MM.1S (cell line): ENCODE measurements at places on chromosomes 2 and 18.

GRCh38 chr2:25957743-25958142, 24.6 kb downstream of the KIF3C start:
- no peak for DNase-seq

DNA sequence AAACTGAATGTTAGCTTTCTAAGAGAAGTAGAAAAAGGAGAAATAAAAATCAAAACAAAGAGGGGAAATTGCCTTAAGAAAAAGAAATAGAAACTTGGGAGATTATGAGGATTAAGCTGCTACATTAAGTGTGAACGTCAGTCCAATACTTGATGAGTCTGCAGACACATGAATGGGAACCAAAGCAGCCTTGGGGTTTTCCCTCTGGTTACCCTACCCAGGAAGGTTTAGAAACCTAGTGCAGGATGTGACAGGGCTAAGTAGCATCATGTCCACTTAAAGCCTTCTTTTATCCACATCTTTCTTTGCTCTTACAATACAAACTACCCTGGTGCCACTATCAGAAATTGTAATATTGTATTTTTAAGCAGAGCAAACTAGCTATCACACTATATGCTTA, 22.3 kb downstream of the SLC35F5 start:
- DNase-seq: peak; percentile 86

DNA sequence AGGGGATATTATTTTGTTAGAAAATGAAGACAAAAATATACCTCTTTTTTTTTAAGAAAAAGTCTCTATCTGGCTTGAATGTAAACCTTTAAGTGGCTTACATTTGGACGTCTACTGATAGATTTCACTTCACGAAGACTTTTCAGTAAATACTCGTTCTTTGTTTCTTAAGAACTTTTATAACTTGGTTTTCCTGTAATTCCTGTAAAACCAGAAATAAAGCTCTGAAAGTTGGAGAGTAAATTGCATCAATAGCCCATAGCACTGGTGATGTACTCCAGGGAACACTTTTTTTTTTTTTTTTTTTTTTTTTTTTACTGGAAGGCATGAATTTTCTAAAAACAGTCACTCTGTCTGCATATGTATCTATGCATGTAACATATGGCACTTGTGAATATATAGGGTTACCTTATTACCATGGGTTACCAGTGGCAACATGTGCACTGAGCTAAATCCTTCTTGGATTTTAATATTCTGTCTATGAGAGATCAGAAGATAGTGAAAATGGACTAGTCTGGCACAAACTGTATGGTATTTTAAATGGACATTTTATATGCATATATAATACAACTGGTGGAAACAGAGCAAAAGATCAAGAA, 309.2 kb upstream of the TCF4 start:
- no peak for DNase-seq

- DNase-seq: no peak
These were observed 271.7 kb upstream of the FN1 start for GRCh38 chr2:215707608-215708007.

GRCh38 chr2:105383432-105384166, 15.3 kb downstream of the FHL2 start:
- DNase-seq: no peak

DNA sequence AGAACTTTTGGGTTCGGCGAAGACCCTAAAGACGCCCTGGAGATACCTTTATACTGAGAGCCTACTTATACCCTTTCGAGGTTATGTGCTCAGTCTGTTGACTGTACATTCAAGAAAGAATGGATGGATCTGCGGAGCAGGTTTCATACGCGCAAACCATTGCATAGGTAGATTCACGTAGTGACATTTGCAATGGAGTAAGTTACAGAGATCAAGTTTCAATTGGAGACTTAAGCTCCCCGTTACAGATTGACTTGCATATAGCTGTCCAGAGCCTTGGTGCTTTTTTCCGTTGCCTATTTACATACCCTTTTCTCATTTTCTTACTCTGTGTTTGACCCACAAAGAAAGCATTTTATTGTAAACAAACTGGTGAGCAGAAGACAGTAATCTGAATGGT, 923 bp downstream of the PSMD1 start:
- DNase-seq: no peak

DNA sequence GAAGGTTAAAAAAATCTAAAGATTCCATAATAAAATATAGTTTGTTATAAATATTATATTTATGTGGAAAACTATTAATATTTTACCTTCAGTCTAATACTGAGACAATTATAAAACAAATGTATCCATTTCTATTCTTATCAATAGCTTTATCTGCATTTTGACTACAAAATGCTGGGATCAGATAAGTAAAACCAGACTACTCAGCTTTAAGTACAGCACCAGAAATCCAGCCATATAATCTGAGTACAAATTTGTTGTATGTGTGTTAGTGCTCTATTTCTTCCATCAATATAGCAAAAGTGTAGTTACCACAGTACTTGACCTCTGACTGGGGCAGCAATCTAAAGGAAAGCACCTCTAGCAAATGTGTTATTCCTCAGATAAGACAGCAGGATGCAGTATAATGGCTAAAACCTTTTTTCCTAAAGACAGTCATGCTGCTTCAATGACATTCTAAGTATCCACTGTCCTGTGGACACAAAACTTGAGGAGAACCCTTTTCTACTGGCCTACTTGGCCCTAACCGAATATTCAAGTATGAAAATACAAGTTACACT, 68.1 kb downstream of the OLA1 start:
- no peak for DNase-seq

- no peak for DNase-seq
These were observed 10.4 kb downstream of the HOXD8 start for GRCh38 chr2:176139661-176140512.

- no peak for DNase-seq
These were observed 44.9 kb downstream of the ANKMY1 start for GRCh38 chr2:240512666-240513535.

DNA sequence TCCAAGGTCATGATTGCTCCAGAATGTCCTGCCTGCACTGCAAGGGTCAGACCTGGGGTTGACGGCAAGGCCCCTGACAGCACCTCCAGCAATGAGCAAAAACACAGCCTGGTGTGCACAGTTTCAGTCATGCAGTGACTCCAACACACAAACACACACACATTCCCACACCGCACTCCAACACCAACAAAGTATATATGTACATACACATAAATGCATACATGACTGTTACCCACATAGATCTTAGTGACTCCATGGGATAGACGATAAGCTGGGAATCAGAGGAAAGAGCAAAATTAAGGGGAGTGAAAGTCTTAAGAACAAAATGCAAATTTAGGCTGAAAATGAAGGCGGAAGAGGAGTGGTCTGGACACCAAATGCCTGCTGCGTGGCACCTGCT, 112.7 kb upstream of the TEKT4 start:
- no peak for DNase-seq

- no peak for DNase-seq
These were observed 1250.1 kb upstream of the GYPC start for GRCh38 chr2:125405816-125406215.

GRCh38 chr18:33231474-33232317, 208.8 kb downstream of the CCDC178 start:
- peak; percentile 77 for DNase-seq
